ENCODE measurements at places on chromosomes 5 and 9.

GRCh38 chr5:173355561-173355960 lies 27.3 kb upstream of the STC2 start:
- no peak for DNase-seq

GRCh38 chr5:91164424-91164823 lies 218.7 kb downstream of the ARRDC3 start:
- no peak for DNase-seq

DNA sequence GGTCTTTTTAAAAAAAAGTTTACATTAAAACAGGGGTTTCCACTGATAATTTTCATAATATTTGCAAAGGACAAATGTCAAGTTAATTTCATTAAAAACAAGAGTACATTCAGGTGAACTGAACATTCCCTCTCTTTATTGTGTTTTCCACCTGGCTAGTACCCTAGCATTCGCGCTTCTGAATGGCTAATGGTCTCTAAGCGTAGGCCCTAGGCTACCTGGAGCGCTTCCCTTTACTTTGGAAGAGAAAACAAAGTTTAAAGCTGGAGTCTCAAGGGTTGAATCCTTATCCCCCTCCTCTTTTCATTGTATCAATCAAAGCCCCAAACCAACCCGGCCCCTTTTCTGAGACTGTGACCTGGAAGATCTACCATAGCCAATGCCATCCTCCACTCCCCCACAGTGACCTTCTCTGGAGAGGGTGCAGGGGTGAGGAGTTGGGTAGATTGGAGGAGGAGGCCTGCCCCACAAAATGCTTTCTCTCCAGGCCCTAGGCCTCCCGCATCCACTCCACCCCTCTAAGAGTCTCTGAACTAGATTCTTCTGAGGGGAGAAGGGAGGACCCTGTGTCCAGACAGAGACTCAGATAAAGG lies 73.3 kb upstream of the TBCA start:
- DNase-seq, result no peak

GRCh38 chr9:108579757-108580439 lies 275.9 kb downstream of the ACTL7B start:
- DNase-seq, result no peak

GRCh38 chr9:38421498-38422211 lies 2.6 kb downstream of the IGFBPL1 start:
- DNase-seq, result no peak

- no peak for DNase-seq
Measured at GRCh38 chr5:135399794-135400542, 937 bp upstream of the MACROH2A1 start.
